ENCODE measurements at places on chromosomes 2 and 18.

GRCh38 chr2:65409045-65409444 lies 23.4 kb downstream of the SPRED2 start:
- DNase-seq = no peak

- DNase-seq = no peak
These were observed 32.1 kb upstream of the SPAG16 start for GRCh38 chr2:213252206-213252605.

GRCh38 chr2:40831321-40831873 lies 379.5 kb upstream of the SLC8A1 start:
- no peak for DNase-seq

- no peak for DNase-seq
These were observed 1.3 kb downstream of the GAL3ST2 start for GRCh38 chr2:241777686-241778627.

- DNase-seq = no peak
These were observed 54.5 kb upstream of the ROCK2 start for GRCh38 chr2:11398750-11399437.

DNA sequence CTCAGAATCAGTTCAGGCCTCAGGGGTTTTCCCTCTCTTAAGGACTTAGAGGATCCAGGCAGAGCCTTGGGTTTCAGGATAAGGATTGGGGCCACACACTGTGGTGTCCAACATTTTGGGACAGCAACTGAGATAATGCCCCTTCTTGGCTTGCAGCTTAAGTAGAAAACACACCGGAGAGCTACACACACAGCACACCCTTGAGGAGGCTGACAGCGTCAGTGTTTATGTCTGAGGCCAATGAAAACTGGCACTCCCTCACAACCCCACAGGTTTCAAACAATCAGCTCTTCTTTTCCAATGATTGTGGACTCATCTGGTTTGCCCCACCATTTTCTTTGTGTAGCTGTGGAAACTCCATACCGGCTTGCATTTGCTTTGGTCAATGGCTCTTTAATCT lies 257.7 kb downstream of the CDCA7 start:
- DNase-seq = no peak

Data from kidney epithelial cell (primary cell).